Heart left ventricle (tissue), 16 donors: ENCODE measurements at places on chromosomes 7 and 10. TPM values are rescaled to one million over a fixed set of nuclear protein-coding genes. Genes with fewer than 3 reads are reported as not detected.

DNA sequence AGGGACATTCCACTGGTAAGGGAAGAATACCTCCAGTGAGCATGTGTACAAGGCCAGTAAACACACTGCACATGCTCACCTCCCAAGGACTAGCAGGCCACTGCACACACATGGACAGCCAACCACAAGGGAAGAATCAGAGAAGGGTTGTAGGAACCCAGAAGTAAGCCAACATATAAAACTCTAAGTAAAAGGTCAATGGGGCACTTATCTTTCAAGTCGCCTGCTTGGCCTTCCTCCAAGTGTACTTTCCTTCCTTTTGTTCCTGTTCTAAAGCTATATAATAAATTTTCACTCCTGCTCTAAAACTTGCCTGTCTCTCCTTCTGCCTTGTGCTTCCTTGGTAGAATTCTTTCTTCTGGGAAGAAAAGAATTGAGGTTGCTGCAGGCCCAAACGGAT is 33.0 kb downstream of the ORC5 start:
- no peaks in the 10 kb centered on the region for H3K27me3 ChIP-seq
- no peaks in the 10 kb centered on the region for H3K4me1 ChIP-seq
- no peak overlapping the region for H3K4me3 ChIP-seq

ZDHHC6 gene
- total RNA-seq: 10.0 TPM

DNA sequence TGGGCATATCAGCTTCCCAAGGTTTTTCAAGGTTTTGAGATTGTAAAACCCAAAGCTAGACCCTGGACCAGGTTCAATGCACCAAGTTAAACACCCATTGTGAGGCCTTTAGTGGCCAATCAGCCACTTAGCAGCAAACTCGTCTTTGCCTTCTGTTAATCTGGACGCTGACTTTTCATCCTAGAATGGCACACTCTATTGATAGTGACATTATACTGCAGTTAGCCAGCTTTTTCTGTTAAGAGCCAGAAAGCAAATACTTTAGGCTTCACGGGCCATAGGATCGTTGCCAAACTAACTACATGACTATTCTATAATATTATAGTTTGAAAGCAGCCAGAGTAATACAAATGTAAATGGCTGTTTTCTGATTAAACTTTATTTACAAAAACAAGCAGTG is 51.3 kb downstream of the VKORC1L1 start:
- H3K36me3 ChIP-seq: no peaks in the 10 kb centered on the region
- no peak overlapping the region for H3K4me3 ChIP-seq
- DNase-seq: no peak

DNA sequence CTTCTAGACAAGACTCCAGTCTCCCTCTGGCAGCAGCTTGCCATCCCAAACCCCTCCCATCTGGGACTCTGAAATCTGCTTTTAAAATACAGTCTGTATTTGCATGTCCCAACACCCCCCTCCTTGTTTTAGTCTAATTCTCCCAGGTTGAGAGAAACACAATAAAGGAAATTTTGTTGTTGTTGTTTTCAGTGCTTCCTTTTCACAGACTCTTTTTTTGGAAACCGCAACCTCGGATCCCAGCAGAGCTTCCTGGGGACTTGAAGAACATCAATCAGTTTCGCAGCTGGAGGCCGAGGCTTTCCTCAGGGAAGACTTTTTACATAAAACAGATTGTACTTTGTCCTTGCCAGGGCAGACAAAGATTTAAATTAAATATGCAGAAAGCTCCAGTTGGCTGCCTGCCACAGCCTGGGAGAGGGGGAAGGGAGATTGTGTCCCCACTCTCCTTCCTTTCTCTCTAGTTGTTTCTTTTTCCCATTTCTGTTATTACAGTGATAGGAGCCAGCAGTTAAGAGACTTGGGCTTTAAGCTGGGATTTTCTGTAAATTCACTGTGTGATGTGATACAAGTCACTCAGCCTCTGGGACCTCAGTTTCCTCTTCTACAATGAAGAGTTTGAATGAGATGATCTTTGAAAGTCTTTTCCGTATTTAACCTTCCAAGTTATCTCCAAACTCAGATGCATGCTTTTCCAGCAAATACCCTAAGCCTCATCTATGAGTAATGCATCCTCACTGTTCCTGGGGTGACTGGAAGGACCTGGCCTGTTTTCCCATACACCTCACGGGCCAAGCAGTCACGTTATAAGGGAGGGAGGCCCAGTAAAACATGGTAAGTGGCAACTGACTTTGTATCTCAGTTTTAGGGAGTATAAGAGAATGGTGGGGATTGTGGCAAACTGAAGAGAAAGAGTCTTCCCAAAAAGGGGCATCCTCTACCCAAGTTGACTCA is 192.3 kb downstream of the REEP3 start:
- no peaks in the 10 kb centered on the region for H3K27me3 ChIP-seq
- DNase-seq: peak; percentile 90
- H3K27ac ChIP-seq: peak overlapping the region; percentile 83
- no peak overlapping the region for H3K4me3 ChIP-seq
- peaks cover 14% of the 10 kb centered on the region for H3K4me1 ChIP-seq

DNA sequence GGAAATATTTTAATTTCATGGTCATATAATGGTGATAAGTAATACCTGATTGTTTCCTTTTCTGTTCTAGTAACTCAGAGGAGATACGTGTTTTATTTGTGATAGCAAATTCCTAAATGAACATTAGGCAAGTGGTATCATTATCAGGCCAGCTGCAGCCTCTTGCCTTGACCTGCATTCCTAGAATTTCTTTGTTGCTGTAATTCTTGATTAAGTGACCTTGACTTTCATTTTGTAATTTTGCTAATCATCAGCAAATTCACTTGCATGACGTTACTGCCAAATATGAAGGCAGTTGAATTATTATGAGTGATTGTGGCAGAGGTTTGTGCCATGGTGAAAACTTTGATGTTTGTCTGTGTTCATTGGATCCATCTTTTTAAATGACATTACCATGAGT is 5.6 kb upstream of the AS3MT start:
- H3K27me3 ChIP-seq: no peaks in the 10 kb centered on the region
- peaks cover 15% of the 10 kb centered on the region for H3K36me3 ChIP-seq

PTTG1IP2 gene
- not detected for total RNA-seq

DNA sequence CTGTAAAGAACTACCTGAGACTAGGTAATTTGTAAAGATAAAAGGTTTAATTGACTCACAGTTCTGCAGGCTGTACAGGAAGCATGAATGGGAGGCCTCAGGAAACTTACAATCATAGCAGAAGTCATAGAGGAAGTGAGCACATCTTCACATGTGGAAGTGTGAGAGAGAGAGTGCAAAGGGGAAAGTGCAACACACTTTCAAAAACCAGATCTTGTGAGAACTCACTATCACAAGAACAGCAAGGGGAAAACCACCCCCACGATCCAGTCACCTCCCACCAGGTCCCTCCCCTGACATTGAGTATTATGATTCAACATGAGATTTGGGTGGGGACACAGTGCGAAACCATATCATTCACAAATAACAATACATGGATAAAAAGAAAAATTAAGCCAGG is 24.5 kb downstream of the AVL9 start:
- no peaks in the 10 kb centered on the region for H3K27me3 ChIP-seq
- H3K4me3 ChIP-seq: no peak overlapping the region
- peaks cover 4% of the 10 kb centered on the region for H3K4me1 ChIP-seq
- H3K36me3 ChIP-seq: no peaks in the 10 kb centered on the region
- no peak for DNase-seq
- H3K27ac ChIP-seq: no peak overlapping the region

PAOX gene
- total RNA-seq: 2.9 TPM
